Kidney glomerular epithelial cell (primary cell): ENCODE measurements at places on chromosomes 11 and 22.

DNA sequence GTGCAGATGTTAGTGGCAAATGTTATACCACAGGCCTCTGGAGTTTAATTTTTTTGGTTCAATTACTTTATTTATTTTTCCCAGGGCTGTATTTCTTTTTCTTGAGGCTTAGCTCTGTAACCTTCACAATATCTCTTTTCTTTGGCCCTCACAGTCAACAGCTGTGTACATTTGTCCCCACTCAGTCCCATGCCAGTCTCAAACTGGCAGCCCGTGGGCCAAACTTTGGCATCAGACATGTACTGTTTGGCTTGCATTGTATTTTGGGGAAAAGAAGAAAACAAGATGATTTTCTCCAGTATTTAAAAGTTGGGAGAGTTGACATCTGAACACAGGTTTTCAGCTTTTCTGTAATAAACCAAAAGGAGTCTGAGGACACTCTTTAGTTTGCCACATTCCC lies 87.1 kb downstream of the PRR5L start:
- DNase-seq = no peak

DNA sequence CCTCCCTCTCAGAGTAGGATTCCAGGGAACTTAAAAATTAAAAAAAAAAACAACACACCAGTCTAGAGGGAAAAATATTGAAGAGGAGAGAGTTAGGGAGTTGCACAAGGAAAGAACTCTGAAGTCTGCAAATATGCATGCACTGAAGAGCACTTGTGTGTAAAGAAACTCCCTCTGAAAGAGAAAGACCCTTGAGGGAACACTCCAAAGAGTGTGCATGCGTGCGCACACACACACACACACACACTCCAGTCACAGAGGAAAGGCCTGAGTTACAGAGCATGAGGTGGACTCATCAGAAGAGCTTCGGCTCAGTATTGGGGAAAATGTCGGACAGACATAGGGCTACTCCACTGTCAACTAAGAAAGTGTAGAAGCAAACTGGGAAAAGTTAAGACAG lies 30.1 kb downstream of the GGTLC2 start:
- DNase-seq = no peak

- DNase-seq = peak; percentile 72
These were observed 642.7 kb upstream of the TENM4 start for GRCh38 chr11:80083531-80083951.

DNA sequence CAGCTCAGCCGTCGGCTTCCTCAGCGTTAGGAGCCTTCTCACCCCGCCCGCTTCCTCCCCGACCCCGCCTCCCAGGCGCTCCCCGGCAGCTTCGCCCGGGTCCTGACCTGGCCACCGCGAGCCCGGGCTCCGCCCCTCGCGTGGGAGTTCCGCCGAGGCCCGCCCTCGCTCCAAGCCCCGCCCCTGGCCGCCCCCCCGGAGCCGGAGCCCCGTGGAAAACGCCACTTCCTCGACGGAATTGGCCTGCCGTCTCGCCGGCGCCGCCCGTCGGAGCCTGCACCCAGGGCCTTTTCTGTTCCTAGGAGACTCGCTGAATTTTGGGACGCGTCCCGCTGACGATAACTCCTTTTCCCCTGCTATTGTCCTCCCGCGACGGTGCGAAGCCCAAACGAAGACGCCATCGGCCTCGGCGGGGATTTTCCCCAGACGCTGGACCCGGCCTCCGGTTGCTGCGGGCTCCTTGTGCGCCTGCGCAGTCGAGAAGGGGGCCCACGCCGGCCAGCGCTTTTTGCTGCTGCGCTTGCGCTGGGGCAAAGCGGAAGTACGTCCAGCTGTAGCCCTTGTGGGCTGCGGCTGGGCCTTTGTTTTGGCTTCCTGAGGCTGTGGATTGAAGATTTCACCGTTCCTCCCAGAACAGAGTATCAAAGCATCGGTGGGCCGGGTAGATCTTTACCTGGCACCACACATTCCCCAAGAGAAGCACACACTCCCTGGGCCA lies 10.0 kb downstream of the RELA start:
- DNase-seq = peak; percentile 86

GRCh38 chr11:27693398-27693797 lies 6.9 kb downstream of the BDNF start:
- no peak for DNase-seq

DNA sequence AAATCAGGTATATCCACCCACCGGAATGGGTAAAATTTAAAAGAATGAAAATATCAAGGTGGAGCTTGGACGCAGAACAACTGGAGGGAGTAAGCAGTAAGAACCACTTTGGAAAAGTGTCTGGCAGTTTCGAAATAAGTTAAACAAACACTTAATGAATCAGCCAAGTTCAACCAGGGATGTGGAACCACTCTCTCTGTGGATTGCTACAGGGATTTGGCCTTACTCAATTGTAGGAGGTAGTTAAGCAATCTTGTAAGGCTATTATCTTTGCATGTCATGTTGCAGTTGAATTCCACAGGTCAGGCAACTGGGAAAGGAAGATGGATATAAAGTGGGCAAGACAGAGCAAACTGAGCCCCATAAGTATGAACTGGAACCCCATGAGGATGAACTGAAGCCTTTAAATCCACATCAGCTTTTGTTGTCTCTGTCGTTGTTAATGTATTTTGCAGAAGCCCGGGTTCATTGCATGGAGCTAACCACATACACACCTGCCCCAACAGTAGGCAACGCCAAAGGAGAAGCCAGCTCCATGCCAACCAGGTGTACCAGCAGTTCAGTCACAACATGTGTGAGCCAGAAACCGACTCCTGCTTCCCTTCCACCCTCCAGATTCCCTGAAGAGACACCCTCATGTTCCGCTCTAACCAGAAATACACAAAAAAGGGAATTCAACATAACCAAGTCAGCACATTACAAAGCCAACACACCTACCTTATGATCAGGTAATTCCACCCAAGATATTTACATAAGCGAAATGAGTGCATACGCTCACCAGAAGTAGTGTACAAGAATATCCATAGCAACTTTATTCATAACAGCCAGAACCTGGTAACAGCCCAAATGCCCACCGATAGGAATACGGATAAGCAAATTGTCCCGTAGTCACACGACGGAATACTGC lies 8.0 kb upstream of the SLC43A3 start:
- peak; percentile 82 for DNase-seq

GRCh38 chr11:84136926-84137325 lies 850.8 kb upstream of the CCDC90B start:
- no peak for DNase-seq

DNA sequence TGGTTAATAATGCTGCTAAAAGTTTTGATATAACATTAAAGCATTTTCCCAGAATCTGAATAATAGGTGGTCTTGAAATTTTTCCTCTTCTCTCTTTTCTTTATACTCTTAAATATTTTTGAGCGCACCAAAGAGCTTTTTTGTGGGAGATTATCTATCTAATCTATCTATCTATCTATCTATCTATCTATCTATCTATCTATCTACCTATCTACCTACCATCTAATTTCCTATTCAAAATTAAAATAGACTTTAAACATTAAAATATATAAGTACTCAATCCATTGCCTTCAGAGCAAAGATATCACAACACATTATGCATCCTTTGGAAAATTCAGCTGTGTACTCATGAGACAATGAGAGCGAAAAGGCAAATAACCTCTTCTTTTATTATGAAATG lies 55.8 kb downstream of the ELMOD1 start:
- DNase-seq = no peak

GRCh38 chr22:49827853-49828598 lies at the start of gene BRD1:
Gene BRD1 (minus strand): TSS chr22:49827873. CDS start chr22:49824317, 3,556 bp downstream.
- peak; percentile 16 for DNase-seq

GRCh38 chr22:29225422-29226090 lies 19.9 kb downstream of the EMID1 start:
- DNase-seq = no peak

DNA sequence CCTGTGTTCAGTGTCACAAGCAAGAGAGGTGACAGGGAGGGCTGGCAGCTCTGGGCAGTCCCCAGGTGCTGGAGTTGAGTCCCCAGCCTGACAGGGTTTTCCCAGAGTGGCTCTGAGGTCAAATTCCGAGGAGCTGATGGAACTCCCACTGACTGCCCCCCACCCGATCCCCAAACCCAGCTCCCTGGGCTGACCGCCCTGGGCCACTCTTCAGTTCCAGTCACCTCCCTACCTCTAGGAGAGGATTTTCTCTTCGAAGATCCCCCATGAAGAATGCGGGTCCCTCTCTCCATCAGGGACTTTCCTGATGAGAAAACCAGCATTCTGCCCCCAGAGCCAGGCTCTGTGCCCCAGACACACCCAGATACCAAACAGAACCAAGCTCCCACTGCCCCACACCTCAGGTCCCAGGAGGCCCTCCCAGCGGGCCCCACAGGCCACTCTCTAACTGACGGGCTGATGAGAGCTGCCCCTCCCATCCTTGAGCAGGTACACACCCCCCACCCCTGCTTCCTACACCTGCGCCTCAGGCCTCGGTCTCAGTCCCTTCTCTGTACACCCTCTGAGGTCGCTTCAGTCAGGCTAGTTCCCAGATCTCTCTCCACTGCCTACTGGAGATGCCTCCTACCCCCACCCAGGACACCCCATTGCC lies 12.1 kb upstream of the RAC2 start:
- no peak for DNase-seq

GRCh38 chr22:30212363-30212995 lies 34.1 kb downstream of the LIF start:
- DNase-seq = peak; percentile 95

DNA sequence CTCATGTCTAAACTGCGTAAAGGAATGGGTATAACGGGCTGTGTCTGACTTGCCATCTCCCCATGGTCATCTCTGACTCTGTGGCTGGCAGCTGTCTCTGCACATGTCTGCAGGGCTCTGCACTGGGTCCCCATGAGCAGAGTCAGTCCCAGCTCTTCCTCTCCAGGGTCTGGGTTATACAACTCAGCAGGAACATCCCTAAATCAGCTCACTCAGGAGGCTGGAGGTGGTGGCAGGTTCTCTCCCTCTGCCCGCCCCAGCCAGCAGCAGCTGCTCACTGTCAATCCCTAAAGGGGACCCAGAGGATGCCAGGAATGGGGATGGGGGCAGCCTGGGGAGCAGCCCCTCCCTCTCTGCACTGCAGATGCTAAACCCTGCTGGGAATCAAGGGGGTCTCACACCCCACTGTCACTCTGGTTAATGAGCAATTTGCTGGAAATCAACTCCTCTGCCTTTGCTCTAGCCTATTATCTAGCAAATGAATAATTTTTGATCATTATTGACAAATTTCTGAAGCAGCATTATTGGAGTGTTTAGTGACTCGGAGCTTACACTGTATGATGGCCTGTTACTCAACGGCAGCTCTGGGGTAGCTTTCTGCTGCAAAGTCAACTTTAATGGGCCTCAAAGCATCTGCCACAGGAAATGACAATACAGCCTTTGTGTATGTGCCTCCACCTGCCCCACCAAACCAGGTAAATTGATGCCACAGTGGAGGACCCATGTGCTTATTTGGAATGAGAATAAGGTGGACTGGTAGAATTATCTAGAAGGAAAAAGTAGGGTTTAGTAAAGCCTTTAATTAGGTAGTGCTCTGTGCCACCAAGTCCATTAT lies 55.7 kb upstream of the SHANK2 start:
- no peak for DNase-seq

- DNase-seq = peak; percentile 18
These were observed 52.4 kb downstream of the KCNC1 start for GRCh38 chr11:17786824-17787525.

GRCh38 chr11:10225553-10225952 lies 68.5 kb downstream of the SBF2 start:
- DNase-seq = no peak

DNA sequence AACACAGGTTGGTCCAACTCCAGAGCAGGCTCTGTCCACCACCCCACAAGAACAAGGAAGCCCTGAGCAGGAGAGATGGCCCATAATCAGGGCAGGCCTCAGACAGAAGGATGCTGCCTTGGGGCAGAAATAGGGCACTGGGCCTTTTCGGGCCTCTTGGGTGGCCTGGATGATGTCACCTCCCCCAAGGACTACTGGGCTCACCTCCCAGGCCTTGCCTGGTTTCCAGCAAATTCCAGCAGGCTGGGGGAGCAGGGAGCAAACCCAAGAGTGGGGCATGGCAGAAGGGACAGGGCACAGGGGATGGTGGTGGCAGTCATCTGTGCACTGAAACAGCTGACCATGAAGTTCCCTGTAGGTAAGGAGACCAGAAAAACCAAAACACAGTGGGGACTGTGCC lies 5.3 kb upstream of the NAA40 start:
- no peak for DNase-seq
